ENCODE measurements at places on chromosomes 6 and 20.

DNA sequence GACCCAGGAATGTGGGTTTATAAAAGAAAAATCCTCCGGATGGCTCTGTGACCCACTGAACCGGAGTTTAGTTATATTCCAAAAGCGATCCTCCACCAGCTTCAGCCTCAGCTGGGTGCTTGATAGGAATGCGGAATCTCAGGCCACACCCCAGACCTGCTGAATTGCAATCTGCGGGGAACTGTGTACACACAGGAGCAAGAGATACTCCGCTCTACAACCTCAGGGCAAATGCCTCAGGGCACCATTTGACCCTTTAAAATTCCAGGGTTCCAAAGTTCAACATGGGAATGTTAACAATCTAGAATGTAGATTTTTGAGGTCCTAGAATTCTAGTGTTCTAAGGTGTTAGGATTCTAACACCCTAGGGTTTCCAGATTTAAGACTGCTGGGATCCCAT lies 10.8 kb downstream of the BPIFA2 start:
- no peak for DNase-seq

GRCh38 chr20:61055180-61056010 lies 196.7 kb upstream of the CDH4 start:
- DNase-seq: no peak

- no peak for DNase-seq
These were observed 36.7 kb downstream of the EBF4 start for GRCh38 chr20:2729251-2729713.

DNA sequence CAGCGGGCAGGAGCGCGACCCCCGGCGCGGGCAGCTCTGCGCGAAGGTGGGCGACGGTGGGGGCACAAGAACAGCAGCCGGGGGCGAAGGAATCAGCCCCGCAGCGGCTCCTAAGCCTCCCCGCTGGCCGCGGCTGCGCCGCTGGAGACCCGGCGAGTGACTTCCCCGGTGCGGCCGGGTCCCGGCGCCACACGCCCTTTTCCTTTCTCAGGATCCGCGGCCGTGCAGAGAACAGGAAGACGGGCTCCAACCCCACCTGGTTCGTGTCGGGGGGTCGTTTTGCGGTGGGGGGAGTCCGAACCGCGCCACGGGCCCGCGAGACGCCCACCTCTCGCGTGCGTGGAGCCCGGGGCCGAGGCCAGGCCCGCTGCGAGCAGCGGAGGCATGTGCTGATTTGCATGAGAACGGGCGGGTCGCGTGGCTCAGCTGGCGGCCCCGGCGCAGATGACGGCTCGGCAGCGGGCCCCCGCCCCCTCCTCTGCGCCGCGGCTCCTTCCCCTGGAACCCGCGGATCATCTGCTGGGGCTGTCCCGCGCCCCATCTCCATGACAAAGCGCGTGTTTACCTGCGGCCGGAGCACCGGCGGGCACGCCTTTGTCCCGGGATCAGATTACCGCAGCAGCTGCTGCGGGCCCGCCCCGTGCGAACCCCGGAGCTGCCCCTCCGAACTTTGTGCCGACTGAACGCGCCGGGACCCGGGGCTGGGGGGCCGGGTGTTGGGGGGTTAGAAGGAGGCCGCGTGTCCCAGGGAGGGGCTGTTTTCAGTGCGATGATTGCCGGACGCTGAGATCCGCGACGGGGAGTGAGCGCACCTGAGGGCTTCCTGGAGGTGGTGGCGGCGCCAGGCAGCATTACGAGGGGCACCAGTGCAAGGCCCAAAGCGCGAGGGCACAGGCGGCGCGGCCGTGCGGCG lies 4.9 kb upstream of the DLL1 start:
- DNase-seq: no peak

- DNase-seq: no peak
These were observed 30.9 kb upstream of the SLC24A3 start for GRCh38 chr20:19181552-19181951.

- DNase-seq: no peak
These were observed 40.1 kb upstream of the CARMIL1 start for GRCh38 chr6:25239059-25239458.

DNA sequence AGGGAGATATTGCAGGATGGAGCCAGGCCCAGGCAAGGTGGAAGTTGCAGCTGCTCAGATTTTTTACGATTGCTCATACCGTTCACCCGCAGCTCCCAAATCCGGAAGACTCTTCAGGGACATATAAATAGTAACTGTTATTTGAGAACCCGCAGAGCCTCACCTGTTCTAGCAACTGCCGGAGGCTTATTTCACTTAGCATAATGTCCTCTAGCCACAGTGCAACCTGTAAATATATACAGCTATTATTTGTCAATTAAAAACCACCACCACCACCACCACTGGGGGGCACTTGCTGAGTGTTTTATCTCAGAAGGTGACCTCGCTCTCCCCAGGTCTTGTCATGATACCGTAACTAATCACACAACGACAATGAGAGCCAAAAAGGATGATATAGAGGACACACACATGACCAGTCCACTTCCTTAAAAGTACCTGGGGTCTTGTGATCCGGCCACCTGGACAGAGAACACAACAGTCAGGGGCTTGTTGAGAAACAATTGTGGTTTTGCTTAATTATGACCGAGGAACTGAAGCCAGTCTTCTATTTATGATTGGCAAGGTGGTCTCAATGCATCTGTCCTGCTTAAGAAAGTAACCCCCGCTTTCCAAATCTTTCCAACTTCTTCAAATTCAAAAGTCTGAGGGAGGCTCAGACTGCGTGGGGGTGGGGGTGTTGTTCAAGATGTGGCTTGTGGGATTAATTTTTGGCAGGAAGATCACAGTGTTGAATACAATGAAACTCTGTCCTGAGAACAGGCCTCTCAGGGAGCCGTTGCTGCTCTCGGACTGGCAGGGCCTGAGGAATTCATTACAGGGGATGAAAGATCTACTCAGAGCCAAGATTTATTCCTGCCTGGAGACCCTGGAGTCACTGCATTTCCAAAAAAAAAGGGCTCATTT lies 107.7 kb upstream of the PRND start:
- DNase-seq: no peak

DNA sequence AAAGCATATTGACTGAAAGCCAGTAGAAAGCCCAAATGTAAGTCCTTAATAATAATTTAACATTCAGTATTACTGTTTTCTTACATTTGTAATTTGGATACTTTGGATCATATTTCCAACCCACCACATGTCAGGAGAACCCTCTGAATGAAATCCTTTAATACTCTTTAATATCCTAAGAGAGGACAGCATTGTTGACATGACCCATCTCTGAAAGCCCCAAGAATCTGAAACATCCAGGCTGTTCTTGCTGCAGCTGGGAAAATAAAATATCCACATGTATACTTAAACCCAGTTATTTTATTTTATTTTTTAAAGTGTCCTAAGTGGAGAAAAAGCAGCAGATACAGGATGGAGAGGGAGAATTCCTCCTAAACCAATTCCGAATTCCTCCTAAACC lies 130.8 kb upstream of the RIPOR2 start:
- DNase-seq: no peak

- DNase-seq: no peak
These were observed 953.4 kb downstream of the KIF16B start for GRCh38 chr20:15619816-15620215.

- no peak for DNase-seq
These were observed 87.2 kb downstream of the ADAT2 start for GRCh38 chr6:143363299-143363698.

DNA sequence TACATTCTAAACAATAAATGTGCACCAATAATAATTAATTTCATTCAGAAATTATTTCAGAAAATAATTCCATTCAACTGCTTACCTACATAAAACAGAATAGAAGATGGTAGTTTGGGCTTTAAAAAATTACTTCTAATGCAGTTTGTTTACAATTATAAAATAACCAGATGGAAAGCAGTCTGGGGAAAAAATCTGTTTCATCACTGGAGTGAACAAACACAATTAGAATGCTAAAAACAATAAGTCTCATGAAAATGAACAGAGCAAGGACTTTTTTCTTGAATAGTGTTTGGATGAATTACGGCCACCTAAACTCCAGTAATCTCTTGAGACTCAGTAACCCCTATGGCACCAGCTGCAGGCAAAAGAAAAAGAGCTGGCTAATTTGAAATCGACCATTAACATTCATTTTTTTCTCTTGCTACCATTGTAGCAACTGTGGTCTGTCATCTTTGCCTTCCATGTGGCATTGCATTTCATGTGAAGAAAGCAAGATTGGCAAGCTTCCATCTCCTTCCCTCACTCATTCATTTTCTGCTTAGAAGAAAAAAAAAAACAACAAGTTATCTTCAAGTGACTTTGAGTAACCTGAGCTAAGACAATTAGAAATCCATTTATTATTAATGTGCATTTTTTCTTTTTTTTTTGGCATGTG lies 88.4 kb upstream of the CEP85L start:
- no peak for DNase-seq

GRCh38 chr20:40638414-40638813 lies 50.6 kb downstream of the MAFB start:
- no peak for DNase-seq

GRCh38 chr20:34171640-34172039 lies 59.6 kb upstream of the EIF2S2 start:
- no peak for DNase-seq

DNA sequence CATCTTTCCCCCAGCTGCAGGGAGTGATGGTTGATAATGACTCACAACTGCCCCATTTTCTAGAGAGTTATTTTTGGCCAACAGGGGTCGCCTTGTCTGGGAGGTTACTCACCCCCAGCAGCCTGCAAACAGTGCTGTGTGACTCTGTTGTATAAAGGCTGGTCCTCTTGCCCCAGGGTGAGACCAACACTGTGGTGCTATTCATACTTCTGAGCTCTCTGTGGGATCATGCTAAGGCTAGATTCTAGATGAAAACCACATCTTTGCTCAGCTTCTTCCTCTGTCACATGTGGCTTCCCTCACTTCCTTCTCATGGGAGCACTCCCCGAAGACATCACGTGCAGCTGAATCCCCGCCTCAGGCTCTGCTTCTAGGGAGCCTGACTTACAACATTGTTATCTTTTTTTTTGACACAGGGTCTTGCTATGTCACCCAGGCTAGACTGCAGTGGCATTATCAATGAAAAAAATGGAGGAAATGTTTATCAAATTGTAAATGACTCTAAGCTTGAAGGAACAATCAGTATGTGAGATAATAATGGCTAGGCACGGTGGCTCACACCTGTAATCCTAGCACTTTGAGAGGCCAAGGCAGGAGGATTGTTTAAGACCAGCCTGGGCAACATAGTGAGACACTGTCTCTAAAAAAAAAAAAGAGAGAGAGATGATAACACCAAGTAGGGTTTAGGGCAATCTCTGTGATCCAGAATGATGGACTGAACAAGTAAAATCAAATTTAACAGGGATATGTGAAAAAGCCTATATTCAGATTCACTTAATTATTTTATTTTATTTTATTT lies 55.7 kb upstream of the SLC23A2 start:
- no peak for DNase-seq

GRCh38 chr20:62606016-62606415 lies 36.3 kb upstream of the SLCO4A1 start:
- DNase-seq: no peak

DNA sequence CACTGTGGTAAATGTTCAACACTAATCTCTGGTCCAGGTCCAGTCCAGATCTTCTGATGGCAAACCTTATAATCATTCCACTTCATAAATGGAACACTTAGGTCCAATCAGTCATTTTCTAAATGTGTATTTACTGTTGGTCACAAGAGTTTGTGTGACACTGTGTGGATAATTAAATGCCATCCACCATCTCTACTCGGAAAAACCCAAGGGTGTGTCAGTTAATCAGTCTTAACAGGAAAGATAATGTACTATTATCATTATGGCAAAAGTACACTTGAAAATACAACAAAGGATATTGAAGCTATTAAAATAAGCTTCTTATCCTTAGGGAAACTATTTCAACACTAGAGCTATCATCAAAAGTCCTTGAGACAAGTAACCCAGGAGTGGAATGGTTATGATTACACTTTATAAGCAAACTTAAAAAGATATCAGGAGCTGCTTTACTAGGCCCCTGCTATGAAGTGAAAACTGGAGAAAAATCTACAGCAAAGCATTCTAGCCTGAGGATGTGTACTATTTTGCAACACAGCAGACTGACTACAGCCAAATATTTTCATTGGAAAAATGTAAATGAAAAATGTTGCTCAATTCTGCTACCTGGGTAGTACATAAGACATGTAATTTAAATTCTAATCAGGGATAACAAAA lies 227.9 kb downstream of the LAMA2 start:
- no peak for DNase-seq

DNA sequence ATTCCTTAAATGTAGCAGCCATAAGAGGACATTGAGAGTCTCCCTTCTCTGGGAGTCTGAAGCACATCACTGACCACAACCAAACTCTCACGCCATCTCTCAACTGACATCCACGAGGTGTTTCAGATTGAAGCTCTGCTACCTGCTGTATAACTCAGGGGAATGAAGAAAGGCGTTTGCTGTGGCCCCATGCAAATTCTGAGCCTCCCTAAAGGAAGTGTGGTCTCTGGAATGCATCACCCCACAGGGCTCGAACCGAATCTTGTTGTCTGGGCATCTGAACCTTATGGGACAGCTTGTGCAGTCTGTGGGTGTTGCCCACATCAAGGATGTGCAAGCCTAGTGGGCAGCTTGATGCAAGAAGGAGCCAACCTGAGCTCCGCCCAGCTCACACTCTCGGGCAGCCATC lies 10.9 kb downstream of the PMEPA1 start:
- no peak for DNase-seq

GRCh38 chr6:50792771-50793170 lies 25.9 kb upstream of the TFAP2B start:
- no peak for DNase-seq

- no peak for DNase-seq
These were observed 16.8 kb downstream of the BCL2L1 start for GRCh38 chr20:31705598-31706597.

DNA sequence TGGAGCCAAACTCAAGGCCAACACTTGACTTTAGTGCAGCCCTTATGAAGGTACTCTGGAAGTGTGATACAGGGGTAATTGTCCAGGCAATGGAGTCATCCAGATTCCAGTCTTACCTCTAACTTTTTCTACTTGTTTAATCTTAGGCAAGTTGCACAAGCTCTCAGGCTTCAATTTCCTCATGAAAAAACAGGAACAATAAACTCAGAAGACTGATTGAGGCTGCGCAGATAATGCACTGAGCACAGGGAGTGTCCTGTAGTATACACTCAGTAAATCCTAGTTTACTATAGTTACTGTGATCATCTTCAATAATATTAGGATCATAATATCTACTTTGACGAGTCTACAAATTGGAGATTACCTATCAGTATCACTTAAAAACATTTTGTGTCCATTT lies 127.5 kb upstream of the SMLR1 start:
- DNase-seq: no peak

GRCh38 chr6:42225029-42225339 lies 7.3 kb upstream of the MRPS10 start:
- DNase-seq: no peak

- no peak for DNase-seq
These were observed 174.0 kb upstream of the TSHZ2 start for GRCh38 chr20:52798124-52798523.

- no peak for DNase-seq
These were observed 51.3 kb downstream of the ATRN start for GRCh38 chr20:3521852-3522740.

- DNase-seq: no peak
These were observed 13.3 kb upstream of the SLC2A12 start for GRCh38 chr6:134065706-134066105.
